ENCODE measurements at places on chromosomes 13 and 19.

DNA sequence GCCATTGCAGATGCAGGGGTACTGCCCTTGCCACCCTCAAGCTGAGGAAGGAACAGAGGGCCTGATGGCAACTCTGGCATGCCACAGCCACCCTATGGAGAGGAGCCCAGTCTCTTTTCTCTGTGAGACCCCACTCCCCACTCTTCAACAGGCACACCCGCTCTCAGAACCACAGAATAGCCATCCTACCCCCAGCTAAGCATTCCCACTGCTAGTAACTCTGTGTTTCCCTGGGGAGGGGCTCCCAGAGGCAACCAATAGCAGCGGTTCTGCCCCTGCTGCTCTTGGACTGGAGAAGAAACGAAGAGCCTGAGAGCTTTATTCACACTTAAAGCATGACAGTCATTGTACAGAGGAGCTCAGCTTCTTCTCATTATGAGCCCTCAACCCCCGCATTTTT lies 49.3 kb downstream of the UBL3 start:
- no peak for DNase-seq

- no peak for DNase-seq
Observed at GRCh38 chr13:34942732-34943435, 814 bp downstream of the NBEA start.

DNA sequence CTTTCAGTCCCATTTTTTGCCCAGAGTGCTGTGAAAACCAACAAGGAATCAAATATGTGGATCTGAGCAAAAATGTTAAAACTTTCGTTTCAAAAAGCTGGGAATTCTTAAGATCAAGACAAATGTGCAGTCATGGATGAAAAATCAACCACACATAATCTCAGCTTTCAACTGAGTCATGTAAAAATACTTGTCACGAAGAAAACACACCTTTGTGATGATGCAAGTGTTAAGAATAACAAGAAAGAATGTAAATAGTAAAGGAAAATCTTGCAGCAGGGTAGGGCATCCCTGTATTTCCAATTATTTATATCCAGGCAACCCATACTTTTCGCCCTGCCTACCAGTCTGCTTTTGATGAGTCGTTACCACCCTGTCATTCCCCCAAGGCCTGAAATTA lies 27.4 kb upstream of the DCLK1 start:
- no peak for DNase-seq

GRCh38 chr13:32136061-32136460 lies 104.5 kb downstream of the FRY start:
- DNase-seq = no peak

GRCh38 chr13:36436811-36437210 lies 4.5 kb downstream of the CCNA1 start:
- DNase-seq = no peak

DNA sequence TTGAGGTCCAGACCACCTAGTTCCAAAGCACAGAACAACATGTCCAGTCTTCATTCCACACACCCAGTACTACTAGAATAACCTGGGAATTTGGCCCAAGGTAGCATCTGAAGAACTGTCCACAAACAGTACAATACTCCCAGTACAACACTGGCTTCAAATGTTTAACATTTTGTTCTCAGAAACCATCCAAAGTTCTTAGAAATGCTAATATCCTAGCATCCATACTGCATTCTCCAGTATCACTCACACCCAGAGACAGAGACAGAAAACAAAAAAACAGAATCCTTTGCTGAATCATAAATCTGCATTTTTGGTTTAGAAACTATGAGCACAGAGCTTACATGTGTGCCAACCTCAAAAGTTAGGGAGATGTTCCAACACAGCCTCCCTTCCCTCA lies 490.8 kb downstream of the FOXO1 start:
- DNase-seq = no peak

GRCh38 chr19:15149737-15150136 lies 42.5 kb downstream of the SYDE1 start:
- DNase-seq = no peak

DNA sequence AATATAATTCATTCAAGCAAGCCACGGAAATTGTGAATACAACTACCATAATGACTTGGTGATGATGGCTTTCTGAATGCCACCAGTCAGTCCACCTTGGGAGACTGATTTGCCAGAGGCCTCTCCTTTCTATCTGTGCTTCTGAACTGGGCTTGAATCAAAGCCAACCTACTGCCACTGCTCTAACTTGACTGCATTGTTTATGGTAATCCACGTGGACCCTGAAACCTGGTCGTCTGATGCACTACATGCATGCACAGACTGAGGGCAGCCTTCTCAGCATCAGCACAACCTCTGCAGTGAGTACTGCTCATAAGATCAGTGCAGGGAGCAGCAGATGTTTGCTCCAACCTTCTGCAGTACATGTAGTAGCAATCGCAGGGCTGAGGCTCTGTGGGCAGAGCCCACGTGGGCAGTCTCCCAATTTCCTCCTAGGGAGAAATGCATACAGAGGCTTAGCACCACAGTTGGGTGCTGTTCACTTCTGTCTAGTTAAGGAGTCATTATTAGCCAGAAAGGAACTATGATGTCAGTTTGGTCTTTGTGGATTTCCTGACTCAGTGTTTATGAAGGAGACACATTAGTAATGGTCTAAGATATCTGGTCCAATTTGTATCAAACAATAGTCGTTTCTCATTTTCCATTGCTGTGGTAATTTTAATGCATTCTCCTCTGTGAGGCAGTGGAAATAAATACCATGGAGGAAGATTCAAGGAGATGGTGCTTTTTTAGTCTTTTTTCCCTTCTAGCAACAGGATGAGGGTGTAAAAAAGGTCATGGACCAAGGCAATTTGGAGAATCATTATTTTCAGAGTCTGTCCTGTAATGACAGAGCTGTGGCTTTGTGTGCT lies 82.5 kb downstream of the AKAP11 start:
- DNase-seq = peak; percentile 29

GRCh38 chr13:78816592-78816991 lies 157.6 kb upstream of the OBI1 start:
- DNase-seq = no peak

Data from COLO829 (cell line).